Natural killer cell treated with Interleukin-12 subunit alpha and Interleukin-12 subunit beta and Interleukin-15 and Interleukin-18, amount 100 ng/mL, for 72 hours (primary cell): ENCODE measurements at places on chromosomes 3 and 15.
A peak's percentile ranks its signal among the peaks of the same experiment; 100 is the strongest.

DNA sequence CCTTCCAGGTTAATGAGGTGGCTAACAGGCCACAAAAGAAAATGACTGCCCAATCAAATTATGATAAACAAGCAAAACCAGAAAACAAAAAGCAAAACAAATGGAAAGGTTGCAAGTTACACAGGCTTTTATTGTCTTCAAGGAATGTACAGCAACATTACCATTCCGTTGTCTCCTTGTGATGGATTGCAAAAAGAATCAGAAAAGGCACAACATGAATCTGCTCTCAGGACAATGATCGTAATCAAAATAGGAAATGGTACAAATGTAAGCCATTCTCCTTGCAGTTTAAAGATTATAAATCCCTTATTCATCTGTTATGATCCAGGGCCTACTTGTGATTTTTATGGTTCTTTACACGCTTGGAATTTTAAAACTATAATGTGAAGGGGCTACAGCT is 125.8 kb downstream of the ECT2 start:
- DNase-seq: no peak

- DNase-seq: no peak
Observed at GRCh38 chr15:41331833-41332193, 578 bp downstream of the OIP5 start.

- no peak for DNase-seq
Observed at GRCh38 chr15:63869371-63870042, 35.8 kb upstream of the HERC1 start.

DNA sequence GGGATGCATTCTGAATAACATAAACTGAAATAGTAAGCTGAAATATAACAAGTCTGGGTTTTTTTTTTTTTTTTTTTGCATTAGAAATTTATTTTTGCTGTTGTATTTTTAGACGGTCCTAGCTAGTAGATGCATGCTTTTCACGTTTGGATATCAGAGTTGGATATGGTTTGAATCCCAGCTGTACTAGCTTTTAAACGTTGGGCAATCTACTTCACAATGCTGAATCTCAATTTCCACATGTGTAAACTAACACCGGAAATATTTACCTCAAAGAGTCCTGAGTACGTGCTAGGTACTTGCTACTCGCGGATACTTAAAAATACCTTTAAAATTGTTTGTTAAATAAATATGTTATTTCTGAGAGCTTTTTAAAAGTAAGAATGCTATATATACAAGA is 139.8 kb downstream of the BBX start:
- no peak for DNase-seq

- DNase-seq: no peak
Observed at GRCh38 chr3:196624907-196625306, 14.6 kb upstream of the NRROS start.

DNA sequence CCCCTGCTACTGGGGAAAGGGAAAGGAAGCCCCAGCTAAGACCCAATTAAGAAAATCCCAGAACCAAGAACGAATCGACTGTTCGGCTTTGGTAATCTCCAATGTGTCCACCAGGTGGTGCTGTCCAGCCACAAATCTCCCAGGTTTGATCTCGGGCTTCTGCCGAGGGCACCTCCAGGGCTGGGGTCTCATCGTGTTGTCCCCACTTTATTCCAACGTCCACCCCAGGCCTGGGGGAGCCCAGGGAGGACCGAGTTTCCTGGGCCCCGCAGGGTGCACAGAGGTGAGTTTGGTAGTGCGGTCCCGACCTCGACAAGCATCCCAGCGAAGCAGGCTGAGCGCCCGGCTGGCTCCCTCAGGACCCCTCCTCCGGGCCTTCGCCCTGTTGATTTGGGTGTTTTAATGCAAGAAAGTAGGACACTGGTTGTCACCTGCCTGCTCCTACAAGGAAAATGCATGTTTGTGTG is 185.1 kb downstream of the GOLGA6L6 start:
- DNase-seq: peak; percentile 84

- DNase-seq: no peak
Observed at GRCh38 chr15:91593067-91593466, 260.4 kb upstream of the SLCO3A1 start.

DNA sequence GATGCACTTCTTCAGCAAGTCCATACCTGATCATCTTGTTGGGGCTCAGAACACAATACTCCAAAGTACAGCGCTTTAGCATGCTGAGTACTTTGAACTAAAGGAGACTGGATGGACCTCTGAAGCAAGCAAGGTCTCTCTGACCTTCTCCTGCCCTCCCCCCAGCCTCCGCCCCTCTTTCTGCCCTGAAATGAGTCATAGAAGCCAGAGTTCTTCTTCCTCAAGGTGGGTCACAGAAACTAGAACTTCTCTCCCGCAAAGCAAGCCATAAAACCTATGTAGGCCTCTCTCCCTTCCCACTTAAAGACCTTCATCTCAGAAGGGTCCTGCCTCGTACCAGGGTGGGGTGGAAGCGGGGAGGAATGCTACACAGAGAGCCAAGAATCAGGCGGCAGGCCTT is 230.5 kb upstream of the PROK2 start:
- DNase-seq: no peak

- no peak for DNase-seq
Observed at GRCh38 chr3:17782751-17783150, 40.3 kb upstream of the TBC1D5 start.

DNA sequence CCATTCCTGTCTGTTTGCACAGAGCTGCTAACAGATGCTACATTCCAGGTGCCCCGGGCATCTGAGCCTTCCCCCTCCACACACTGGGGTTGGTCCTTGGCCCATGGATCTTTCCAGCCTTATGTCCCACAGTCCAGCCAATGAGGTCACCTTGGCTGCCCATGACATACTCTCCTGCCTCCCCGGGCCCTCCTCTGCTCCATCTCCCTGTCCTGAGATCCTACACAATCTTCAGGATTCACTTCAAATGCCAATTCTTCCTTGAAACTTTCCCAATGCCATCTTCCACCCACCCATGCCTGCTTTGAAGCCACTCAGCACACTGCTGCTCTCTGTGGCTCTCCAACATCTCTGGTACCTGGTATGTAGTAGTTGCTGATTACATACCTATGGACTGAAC is 4.3 kb downstream of the CHRNA3 start:
- DNase-seq: no peak

DNA sequence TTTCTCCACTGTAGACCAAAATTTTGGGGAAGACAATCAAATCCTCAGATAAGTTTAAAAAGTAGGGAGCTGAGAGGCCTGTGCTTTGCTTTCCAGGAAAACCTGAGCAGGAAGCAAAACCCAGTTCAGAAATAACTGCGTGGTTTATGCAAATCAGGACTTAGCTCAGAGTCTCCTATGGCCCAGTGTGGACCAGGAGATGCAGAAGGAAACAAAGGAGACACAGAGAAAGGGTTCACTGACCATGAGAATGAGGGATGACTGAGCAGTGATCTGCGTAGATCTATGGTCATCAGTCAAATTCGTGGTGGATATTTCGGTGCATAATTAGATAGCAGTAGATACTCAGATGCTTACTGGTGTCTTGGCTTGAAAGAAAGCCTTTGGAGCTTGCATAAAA is 196.6 kb downstream of the TPRG1 start:
- no peak for DNase-seq

GRCh38 chr3:30285188-30286006 is 321.0 kb upstream of the TGFBR2 start:
- no peak for DNase-seq

DNA sequence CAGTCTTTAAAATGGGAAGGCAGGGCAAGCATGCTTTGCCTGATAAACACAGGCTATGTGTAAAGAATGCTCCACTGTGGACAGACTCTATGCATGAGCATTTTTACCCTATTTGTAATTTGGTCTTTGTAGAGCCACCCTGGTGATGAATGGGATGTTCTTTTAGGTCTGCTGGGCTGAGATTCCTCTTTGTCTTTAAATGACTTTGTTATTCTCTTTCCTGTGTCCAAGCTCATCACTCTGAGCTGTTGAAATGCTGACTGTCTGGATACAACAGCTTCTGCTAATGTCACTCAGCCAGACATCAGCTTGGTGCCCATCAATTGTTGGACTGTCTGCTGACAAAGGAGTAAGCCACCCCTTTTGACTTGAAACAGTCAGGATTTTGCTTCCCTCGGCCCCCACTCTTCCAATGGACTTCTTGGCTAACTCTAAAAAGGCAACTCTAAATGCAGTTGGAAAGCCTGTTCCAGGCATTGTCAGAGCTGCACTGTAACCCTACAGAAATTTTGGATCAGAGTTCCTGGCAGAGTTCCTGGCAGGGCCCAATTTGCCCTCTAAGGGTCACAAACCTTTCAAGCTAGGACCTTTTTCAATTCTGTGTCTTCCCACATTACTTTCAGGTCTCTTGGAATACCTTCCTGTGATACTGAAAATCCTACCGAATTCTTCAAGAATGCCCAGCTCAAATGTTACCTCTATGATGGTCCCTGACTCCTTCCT is 40.5 kb upstream of the EIF1B start:
- no peak for DNase-seq

- DNase-seq: no peak
Observed at GRCh38 chr3:186989429-186989828, 59.1 kb downstream of the ST6GAL1 start.

DNA sequence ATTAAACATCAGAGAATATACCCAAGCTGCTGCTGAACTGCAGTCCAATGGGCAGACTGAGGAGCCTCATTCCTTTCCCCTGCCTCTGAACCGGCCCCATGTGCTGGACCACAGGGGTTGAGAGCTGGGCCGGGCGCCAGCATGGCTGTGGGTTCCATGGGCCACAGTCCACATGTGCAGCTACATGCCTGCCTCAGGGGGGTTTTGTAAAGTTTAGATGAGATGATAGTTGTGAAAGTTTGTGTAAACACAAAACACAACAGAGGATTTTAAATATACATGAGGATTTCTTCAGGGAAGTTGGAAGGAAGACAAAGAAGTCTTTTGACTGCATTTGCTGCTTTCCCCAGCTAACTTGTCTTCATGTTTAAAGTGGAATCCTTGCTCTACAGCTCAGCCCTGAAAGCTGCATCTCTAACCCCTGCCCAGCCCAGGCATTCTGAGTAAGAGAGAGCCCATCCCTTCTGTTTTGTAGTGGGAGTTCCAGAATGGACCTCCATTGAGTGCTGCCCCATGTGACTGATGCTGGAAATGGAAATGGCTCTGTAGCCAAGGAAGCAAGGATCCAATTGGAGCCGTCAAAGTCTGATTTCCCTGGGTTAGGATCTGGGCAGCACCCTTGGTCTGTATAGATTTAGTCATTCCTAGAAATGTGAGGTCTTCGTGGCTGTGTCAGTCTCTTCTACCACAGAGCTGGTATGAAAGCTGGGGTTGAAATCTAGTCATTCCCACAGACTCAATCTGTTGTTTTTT is 17.5 kb downstream of the SLC12A8 start:
- no peak for DNase-seq
